ENCODE measurements at places on chromosomes 3 and 15. TPM values are rescaled to one million over a fixed set of nuclear protein-coding genes. Genes with fewer than 3 reads are reported as not detected.

Gene NPAP1
- total RNA-seq: not detected

Gene ARNT2
- total RNA-seq: under 0.01 TPM

DNA sequence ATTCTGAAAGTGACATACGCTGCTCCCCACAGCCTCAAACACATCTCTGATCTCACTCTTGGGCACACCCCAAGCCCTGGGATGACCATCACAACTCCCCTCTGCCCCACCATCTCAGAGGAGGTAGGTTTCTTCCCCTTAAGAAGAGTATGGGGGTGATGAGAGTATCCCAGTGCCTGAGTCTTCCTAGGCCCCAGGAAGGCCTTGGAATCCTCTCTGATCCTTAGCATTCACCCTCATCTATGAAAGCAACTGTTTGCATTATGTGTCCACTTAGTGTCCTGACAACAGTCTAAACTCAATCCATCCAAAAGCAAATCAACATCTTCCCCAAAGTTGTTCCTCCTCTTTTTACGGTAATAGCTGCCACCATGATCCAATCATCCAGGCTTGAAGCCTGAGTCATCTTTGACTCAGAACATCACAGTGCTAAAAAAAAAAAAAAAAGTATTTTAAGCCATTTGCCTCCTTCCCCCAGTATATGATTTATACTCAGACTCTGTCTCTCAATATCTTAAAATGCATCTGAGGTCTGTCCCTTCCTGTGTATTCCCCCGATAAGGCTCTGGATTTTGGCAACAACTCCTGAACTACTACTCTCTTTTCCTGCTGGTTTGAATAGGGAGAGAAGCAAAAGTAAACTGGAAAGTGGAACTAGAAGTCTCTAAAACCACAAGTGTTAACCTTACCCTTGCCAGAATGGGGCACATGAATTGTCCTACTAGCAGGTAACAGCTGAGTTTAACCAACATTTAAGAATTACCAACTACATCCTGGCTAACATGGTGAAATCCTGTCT, 22.5 kb downstream of the POPDC2 start:
- DNase-seq: peak; percentile 62

DNA sequence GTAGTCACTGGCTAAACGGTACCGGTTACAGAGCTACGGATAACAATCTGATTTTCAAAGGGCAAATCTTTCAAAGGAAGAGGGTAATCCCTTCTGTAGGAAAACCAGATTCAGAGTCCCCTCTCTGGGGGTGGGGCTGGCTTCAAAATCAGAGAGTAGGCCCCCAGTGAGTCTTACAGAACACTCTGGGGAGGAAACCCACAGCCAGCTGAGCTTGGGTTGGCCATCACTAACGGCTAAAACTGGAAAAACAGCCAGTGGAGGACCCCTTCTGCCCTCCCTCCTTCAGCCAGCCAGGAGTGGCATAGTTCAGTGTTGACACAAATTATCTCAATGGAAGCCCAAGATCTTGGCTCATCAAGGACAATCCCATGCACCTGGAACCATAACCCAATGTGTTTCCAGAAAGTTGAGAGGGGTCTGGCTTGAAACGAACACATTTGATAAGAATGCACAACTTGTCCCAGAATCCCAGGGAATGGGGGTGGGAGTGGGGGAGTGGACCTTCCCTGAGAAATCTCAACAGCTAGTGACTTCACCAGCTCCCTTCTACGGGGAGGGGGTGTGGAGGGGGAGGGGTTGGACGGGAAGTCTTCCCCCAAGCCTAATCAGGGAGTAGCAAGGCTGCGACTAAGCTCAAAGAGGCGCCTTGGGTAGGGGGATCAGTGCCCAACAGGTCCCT, 1.0 kb downstream of the RASL12 start:
- DNase-seq: no peak

GRCh38 chr3:174776123-174776522, 83.0 kb upstream of the NAALADL2 start:
- no peak for DNase-seq

GRCh38 chr15:63628123-63628822, 31.1 kb downstream of the FBXL22 start:
- DNase-seq: no peak

GRCh38 chr3:12178091-12178820, 19.5 kb upstream of the TIMP4 start:
- DNase-seq: peak; percentile 17

DNA sequence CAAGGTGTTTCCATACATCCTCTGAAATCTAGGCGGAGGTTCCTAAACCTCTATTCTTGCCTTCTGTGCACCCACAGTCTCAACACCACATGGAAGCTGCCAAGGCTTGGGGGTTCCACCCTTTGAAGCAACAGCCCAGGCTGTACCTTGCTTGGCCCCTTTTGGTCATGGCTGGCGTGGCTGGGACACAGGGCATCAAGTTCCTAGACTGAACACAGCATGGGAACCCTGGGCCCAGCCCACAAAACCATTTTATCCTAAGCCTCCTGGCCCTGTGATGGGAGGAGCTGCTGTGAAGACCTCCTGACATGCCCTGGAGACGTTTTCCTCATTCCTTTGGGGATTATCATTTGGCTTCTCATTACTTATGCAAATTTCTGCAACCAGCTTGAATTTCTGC, 739.0 kb upstream of the NECTIN3 start:
- DNase-seq: no peak

GRCh38 chr15:70566989-70567388, 196.4 kb downstream of the UACA start:
- no peak for DNase-seq
